ENCODE measurements at places on chromosomes 3 and 15.
A peak's percentile ranks its signal among the peaks of the same experiment; 100 is the strongest.

DNA sequence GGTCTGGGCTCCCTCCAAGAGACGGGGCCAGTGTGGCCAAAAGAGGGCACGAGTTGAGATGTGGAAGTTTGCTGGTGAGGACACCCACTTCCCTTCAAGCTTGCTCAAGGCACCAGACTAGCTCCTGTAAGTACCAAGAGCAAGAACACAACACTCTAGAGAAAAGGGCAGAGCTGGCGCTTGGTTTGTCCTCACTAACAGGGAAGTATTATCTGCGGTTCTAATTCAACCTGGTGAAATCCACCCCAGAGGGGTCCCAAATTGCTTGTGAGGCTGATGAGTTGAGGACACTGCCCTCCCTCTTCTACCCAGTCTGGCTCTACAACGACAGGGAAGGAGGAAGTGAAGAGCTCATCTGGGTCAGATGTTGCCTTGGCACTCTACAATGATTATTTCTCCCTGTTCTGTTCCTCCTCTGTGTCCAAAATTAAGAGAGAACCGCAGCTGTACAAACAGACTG, 16.9 kb upstream of the FSIP1 start:
- DNase-seq = no peak

DNA sequence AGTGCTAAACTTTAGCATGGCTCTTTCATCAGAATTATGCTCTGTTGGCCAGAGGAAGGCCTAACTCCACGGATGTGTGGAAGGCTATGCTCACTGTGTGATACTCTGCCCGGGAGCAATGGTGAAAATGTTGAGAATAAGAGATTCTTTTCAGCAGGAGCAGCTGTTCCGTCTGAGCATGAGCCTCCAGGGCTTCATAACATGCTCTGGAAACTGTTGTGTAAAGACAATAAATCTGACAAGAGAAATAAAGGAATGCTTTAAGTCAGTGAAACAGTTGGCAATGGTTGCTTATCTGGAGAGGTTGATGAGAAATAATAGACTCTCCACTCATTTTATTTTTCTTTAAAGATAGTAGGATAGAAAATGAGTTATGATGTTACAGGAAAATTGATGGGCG, 269.8 kb downstream of the DIPK2A start:
- DNase-seq = no peak

- DNase-seq = no peak
Observed at GRCh38 chr3:193809106-193809505, 216.1 kb downstream of the OPA1 start.

DNA sequence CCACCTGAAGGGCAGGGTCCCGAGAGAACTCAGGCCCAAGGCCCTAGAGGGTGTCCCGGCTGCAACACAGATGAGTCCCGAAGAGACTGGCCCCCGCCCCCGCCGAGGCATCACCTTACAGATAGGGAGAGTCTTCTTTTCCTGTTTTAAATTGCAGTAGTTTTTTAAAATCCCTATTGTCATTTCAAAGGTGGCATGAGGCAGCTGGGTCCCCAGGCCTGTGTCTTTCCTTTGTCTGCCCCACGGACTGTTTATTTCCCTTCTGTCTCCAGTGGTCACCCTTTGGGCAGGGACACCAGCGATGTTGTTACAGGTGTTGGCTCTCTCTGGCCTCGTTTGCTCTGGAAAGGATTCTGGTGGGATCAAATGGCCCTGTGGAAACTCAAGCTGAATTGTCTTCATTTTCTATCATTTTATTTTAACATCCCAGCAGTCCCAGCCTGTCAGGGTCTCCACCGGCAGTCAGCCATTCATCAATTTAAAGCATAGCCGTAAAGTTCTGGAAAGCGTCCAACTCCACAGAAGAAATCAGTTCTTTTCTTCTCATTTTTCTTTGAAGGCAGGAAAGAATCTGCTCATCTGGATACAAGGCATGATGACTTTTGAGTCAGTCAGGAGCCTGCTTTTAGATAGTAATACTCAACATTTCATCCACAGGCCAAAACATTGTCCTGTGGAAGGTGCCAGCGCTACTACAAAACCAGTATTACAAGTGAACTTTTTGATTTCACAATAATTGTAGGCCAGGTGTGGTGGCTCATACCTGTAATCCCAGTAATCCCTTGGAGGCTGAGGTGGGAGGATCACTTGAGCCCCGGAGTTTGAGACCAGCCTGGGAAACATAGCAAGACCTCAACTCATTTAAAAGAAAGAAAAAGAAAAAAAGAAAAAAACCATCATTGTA, 96.2 kb downstream of the HES1 start:
- DNase-seq = no peak

GRCh38 chr15:28178290-28178689, 79.2 kb upstream of the OCA2 start:
- DNase-seq = no peak

DNA sequence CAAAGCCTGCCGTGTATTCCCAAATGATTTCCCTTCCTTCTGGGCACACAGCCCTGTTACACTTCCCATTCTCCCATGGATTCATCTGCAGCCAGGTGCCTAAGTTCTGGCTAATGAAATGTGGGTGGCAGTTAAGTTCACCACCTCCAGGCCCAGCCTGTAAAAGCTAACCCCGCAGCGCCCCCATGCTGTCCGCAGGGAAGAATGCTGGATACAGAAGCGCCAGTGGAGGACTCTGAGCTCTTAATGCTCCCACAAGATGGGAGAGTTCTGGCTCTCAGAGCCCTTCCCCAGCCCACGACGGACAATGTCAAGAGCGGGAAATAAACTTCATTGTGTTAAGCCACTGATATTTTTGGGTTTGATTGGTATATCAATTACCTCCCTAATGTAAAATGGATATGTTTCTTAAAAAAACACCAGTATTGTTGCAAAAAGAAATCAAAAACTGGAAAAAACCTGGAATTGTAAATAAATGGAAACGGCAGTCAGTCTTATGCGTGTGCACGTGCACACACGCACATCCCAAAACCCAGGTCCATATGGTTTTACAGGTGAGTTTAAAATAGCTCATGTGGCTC, 37.7 kb upstream of the FGD5 start:
- DNase-seq = peak; percentile 49

- no peak for DNase-seq
Observed at GRCh38 chr15:52181938-52182780, 9.0 kb downstream of the GNB5 start.

- no peak for DNase-seq
Observed at GRCh38 chr15:101158166-101159095, 93.4 kb downstream of the CHSY1 start.

DNA sequence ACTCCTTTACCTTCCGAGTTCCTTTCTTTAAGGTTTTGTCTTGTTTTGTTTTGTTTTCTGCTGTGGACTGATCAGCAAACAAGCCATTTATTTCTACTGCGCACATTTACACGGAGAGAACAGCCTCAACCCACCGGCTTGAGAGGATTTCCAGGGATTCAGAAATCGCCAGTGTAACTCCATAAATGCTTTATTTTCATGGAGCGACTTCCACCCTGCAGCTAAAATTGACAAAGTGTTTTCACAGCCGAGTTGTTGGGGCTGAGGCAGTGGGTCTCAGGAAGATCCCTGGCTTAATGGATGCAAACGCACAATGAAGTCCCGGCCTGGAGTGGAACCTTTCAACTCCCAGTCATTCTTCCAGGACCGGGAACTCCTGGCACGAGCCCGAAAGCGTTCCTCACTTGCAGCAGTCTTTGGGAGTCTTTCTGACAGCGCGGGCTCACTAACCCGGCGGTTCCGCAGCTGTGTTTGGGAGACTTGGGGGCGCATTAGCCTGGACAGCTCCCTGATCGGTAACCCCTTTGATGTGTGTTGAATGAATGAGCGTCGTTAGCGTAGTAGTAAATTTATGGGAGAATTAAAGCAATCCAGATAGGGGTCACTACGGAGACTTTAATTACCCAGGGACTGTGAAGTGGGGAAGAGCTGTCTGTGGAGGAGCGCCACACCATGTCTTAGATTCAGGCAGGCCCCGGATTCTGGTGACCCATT, 785 bp upstream of the MYRIP start:
- peak; percentile 16 for DNase-seq

GRCh38 chr3:97674461-97674860, 90.1 kb upstream of the ARL6 start:
- no peak for DNase-seq

- no peak for DNase-seq
Observed at GRCh38 chr15:89095556-89095955, 7.3 kb downstream of the ABHD2 start.

GRCh38 chr3:176734146-176734545, 463.1 kb downstream of the TBL1XR1 start:
- no peak for DNase-seq

DNA sequence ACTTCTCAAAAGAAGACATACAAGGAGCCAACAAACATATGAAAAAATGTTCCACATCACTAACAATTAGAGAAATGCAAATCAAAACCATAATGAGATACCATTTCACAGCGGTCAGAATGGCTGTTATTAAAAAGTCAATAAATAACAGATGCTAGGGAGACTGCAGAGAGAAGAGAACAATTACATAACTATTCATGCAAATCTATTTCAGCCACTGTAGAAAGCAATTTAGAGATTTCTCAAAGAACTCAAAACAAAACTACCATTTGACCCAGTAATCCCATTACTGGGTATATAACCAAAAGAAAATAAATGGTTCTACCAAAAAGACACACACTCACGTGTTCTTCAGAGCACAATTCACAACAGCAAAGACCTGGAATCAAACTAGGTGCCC, 116.3 kb downstream of the VPS13C start:
- DNase-seq = no peak
